ENCODE measurements at places on chromosomes 5 and 9.

GRCh38 chr5:84715091-84715490 is 330.4 kb upstream of the EDIL3 start:
- no peak for DNase-seq

- no peak for DNase-seq
These were observed 77.8 kb upstream of the IQGAP2 start for GRCh38 chr5:76325326-76325725.

GRCh38 chr9:109063760-109064159 is 50.5 kb upstream of the CTNNAL1 start:
- no peak for DNase-seq

DNA sequence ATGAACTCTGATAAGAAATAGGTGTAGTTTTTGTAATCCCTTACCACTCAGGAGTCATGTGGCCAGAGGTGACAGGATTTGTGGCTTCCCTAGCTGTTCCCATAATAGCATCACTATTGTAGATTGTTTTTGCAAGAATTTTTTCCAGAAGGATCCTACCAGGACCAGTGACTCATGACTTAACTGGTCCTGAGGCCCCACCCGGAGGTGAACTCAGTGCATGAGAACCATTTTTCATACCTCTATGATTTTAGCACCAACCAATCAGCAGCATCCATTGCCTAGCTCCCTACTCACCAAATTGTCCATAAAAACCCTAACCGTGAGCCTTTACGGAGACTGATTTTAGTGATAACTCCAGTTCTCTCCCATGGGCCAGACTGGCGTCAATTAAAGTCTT is 484.8 kb downstream of the PSAT1 start:
- no peak for DNase-seq

DNA sequence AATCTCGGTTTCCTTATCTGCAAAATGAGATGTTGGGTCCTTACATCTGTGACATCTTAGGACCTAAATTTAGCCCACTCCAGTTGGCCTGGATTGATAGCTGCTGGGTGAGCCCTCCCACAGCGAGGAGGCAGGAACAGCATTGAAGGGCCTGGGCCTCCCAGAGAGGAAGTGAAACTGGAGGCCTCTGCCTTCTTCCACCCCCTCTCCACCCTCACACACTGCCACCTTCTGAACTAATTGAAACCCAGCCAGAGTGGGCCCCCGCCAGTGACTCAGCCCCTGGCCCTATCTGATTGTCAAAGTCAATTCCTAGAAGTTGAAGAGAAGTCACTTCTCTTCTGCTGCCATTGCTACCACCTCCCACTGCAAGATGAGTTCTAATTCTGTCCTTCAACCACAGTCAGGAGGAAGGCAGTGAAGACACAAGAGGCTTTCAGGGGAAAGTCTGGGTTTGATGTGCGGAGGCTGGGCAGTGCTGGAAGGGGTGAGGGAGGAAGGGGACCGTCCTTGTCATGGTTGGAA is 55.2 kb upstream of the NEK6 start:
- DNase-seq, result peak; percentile 86

DNA sequence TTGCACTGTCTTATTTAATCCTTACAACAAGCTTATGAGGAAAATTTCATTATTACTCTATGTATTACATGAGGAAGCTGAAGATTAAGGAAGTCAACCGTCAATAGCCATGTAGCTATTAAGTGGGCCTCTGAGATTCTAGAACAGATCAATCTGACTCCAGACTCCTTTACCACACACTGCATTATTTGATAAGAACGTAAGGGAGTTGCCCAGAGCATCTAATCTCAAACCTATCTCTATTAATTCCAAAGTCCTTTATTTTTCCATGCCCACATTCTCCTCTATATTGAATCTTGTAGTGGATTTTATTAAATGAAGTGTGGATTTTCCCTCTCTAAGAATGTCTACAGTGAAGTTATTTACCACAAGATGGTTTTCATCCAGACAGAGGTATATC is 118.2 kb upstream of the MTAP start:
- no peak for DNase-seq

- DNase-seq, result no peak
These were observed 236.5 kb upstream of the TRIM32 start for GRCh38 chr9:116450378-116451139.

GRCh38 chr9:129834489-129835127 is 467 bp downstream of the C9orf78 start:
- DNase-seq, result peak; percentile 71

GRCh38 chr5:150108711-150109514 is 22.6 kb upstream of the CSF1R start:
- peak; percentile 35 for DNase-seq

GRCh38 chr9:91776409-91777291 is 173.4 kb downstream of the ROR2 start:
- DNase-seq, result no peak

GRCh38 chr9:33192493-33193255 is 25.5 kb upstream of the B4GALT1 start:
- no peak for DNase-seq

DNA sequence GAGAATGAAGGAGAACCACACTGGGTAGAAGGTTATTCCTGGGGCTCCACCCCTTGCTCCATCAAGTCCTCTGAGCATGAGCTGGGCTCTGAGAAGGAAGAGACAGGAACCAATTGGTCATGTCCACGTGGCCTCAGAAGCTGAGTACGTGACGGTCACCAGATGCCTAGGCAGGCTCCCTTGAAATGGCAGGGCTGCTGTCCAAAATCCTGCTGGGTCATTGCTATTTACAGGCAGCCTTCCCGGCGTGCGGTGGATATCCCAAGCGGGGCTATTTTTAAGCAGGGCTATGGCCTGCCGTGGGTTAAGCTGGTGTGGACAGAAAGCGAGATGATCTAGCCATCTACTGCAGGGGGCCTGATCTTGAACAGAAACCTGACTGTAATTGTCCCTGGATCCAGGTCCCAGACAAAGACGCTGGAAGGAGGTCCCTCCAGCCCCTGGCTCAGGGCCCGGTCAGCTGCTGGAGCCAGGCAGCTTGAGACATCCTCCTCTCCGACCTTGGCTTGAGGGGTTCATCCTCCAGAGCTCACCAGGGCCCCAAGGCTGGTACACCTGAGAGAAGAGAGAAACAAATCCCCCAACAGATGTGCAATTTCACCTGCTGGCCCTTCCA is 550 bp upstream of the CKMT2 start:
- no peak for DNase-seq

DNA sequence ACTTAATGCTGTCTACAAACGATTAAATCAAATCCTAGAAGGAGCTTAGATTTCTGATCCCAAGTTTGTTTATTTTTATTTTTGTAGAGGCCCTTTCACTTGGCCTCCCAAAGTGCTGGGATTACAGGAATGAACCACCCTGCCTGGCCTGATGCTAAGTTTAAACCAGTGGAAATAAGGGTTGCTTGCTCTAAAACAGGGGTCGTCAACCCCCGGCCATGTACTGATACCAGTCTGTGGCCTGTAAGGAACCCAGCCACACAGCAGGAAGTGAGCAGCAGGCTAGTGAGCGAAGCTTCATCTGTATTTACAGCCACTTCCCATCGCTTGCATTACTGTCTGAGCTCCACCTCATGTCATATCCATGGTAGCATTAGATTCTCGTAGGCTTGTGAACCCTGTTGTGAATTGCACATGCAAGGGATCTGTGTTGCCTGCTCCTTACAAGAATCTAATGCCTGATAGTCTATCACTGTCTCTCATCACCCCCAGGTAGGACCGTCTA is 11.4 kb downstream of the TTC1 start:
- no peak for DNase-seq

- DNase-seq, result no peak
These were observed 28.6 kb downstream of the GPRIN1 start for GRCh38 chr5:176581361-176581760.

GRCh38 chr9:134178768-134179551 is 14.6 kb upstream of the RNU6ATAC start:
- no peak for DNase-seq

DNA sequence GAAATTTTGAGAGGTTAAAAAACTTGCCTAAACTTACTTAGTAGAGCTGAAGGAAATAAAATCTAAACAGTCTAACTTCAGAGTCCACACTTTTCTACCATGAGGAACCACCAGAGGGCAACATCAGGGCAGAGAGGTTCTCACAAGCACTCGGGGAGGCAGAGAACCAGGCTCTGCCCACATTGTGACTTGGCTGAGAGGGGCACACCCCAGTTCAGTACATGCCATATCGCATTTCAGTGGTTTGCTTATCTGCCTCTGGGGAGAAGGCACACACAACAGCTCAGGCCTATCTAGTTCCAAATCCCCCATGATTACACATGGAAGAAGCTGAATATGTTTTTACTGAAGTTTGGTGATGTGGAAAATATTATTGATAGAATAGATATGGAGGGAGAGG is 49.2 kb downstream of the EQTN start:
- DNase-seq, result no peak

DNA sequence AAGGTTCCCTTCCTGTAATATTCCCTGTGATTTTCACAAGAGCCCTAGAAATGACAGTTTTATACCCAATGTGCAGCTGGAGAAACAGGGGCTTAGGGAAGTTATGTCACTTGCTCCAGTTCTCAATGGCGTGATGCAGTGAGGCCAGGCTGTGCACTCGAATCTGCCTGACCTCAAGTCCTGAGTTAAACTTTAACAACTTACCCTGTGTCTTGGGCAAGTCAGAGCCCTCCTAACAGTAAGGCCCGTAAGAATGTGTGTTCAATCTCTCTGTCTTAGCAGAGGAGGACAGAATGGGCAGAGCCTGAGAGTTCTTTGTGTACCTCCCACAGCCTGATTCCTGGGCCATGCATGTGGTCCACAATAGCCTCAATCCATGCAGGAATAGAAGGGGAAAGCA is 181.1 kb downstream of the TRIM32 start:
- no peak for DNase-seq

DNA sequence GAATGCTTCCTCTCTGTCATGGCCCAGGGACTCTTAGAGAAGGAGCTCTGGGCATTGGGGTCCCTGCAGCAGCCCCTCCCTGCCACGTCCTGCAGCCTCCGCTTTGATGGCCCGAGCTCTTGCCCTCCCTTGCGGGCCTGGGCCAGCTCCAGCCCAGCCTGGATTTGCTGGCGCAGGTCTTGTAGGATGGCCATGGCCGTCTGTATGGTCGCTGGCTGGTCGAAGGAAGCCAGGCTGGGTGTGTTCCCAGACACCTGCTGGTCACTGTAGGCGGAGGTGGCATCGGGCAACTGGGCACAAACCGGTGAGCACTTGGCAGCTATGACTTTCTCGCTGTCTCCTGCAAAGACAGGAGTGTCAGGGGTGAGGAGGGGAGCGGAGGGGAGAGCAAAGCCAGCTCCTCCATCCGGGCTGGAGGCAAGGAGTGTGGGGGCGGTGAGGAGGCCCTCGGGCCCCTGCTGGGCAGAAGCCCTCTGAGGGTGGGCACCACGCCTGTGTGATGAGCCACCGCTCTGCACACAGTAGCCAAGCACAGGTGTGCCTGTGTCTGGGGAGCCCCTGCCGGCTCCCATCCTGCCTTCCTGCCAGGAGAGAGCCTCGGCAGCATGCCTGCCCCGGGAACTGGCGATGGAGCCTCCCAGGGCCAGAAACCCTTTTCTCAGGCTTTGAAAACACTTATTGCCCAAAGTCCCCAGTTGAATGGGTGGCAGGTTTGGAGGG is 12.4 kb downstream of the CCDC187 start:
- DNase-seq, result no peak

DNA sequence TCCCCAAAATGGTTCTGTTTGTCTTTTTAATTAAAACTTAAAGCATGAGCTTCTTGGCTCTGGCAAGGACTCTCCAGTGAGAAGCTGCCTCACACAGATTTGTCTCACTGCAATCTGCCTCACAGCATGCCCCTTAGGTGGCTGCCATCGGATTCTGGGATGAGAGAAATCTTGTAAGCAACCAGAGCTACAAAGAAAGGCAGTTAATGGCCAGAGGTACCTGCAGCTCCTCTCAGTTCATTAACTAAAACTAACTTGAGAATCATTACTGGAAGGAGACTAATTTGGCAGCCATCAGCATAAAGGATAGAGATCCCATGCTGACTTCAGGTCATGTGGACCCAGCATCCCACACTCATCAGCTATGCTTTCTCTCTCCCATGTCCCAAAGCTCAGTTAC is 220.6 kb upstream of the DMAC1 start:
- no peak for DNase-seq

DNA sequence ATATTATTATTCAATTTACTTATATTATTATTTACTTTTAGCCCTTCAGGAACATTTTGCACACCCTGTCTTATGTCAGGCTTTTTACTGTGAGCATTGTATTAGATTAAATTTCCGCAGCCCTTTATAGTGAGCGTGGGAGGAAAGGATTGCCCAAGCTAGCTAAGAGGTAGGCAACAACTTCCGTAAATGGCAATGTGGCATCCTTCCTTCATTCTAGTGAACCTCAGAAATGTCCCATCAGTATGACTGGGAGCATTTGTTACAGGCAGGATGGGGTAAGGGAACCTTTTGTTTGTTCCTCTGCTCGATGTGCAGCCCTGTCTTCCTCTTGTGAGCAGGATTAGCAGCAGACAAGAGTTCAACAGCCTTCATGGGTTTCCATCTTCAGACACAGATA is 6.2 kb upstream of the CD180 start:
- no peak for DNase-seq
